Smooth muscle cell of trachea (primary cell): ENCODE measurements at places on chromosomes 12 and 14. TPM values are rescaled to one million over a fixed set of nuclear protein-coding genes. Genes with fewer than 3 reads are reported as not detected.

Gene LRP1-AS
- total RNA-seq: not detected in 2 replicates

Gene GLI1
- total RNA-seq: 1.2 and 1.6 TPM in 2 replicates

Gene AQP6
- not detected in 2 replicates for total RNA-seq

Gene FOS
- total RNA-seq: 7.0 and 8.3 TPM in 2 replicates

Gene GPRC5D
- 0.15 TPM in 1 of 2 replicates, not detected in the other for total RNA-seq

Gene KLHL33
- 0.17 and 0.29 TPM in 2 replicates for total RNA-seq

Gene GPD1
- total RNA-seq: under 0.01 TPM in 1 of 2 replicates, not detected in the other

Gene GPR68
- 11.6 and 23.2 TPM in 2 replicates for total RNA-seq

Gene BBS10
- 19.0 and 19.6 TPM in 2 replicates for total RNA-seq

Gene GABARAPL1
- 51.6 and 116 TPM in 2 replicates for total RNA-seq

Gene IPO4
- total RNA-seq: 39.4 and 47.6 TPM in 2 replicates
